NCI-H1048 (cell line): ENCODE measurements at places on chromosomes 7 and 10.

- no peak for DNase-seq
Observed at GRCh38 chr7:116510795-116511194, 11.3 kb downstream of the CAV2 start.

- no peak for DNase-seq
Observed at GRCh38 chr10:5334196-5334880, 30.4 kb upstream of the UCN3 start.

DNA sequence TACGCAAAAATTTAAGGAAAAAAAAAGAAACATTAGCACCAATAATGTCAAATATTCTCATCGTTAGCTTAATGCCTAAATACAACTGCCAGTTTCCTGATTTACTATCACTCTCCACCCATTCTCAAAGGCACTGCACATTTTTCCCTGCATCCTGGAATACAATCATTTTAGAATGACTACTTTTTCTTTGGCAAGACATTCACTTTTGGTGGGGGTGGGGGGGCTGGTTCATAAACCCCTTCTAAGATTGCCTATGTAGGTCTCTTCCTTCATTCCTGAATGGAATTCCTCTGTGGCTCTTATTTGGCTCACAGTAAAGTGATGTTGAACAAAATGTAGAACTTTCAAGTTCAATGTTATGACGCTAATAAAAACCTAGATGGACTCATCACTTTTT is 74.3 kb downstream of the RNLS start:
- no peak for DNase-seq

DNA sequence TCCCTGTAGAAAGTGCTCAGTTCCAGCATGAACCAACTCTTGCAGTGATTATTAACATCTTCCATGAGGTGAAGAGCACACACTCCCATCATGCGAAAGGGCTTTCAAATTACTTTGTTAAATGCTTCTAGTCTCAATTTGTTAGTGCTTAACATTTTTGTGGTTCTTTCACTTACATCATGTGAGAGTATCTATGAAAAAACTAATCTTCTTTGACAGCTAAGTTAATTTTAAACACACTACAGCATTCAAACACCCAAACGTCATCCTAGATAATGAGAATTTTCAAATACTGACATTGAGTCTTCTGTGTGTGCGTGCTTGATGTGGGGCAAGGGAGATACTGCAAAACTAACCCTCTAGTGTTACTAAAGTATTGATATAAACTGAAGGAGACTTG is 84.8 kb downstream of the ETV1 start:
- no peak for DNase-seq

- DNase-seq: no peak
Observed at GRCh38 chr10:48724127-48724526, 39.5 kb downstream of the WDFY4 start.

- DNase-seq: no peak
Observed at GRCh38 chr10:128808921-128809440, 658.1 kb upstream of the MGMT start.

DNA sequence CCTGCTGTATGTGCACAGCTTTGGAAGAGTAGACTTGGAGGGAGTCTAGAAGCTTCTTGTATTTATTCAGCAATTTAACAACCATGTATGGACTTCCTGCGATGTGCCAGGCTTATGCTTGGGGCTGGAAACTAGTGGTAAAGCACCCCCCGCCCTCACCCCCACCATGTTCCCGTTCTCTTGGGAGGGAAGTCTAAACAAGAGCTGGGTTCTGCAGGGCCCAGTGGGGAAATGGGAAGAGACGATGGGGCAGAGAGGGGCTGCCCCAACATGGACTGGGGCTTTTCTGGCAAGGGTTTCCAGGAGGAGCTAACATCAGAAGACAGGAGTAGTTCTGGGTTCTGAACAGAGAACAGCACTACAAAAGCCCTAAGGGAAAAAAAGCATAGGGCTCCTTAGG is 8.0 kb downstream of the RASSF4 start:
- no peak for DNase-seq

GRCh38 chr10:128912568-128913311 is 554.3 kb upstream of the MGMT start:
- no peak for DNase-seq

- DNase-seq: no peak
Observed at GRCh38 chr7:147170341-147171012, 1053.9 kb downstream of the CNTNAP2 start.

DNA sequence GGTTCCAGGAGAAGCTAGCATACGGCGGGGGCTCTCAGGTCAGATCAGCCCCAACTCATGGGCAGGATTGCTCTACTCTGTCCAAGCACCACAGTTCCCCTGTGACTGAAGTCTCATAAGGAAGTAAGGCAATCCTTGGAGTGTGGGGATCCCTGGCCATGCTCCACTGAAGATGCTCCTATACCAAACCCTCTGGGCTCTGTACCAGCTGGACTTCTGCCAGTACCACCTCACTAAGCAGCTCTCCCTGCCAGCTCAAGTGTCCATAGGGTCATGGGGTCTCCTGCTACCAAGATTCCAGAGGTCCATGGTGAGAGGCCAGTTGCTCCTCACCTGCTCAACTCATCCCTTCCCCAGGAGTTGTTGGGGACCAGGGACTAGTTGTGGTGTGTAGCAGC is 355.7 kb upstream of the STEAP1 start:
- no peak for DNase-seq

- DNase-seq: no peak
Observed at GRCh38 chr10:75283078-75283670, 47.4 kb upstream of the COMTD1 start.
